ENCODE measurements at places on chromosomes 16 and 17. TPM values are rescaled to one million over a fixed set of nuclear protein-coding genes. Genes with fewer than 3 reads are reported as not detected.
A peak's percentile ranks its signal among the peaks of the same experiment; 100 is the strongest.

Gene SNF8
- total RNA-seq = 71.2 TPM

Gene ESRP2
- 24.5 TPM for total RNA-seq

Gene CSH2
- not detected for total RNA-seq

Gene C17orf67
- total RNA-seq = 2.6 TPM

Gene GAST
- total RNA-seq = not detected

Gene ZNF423
- 22.7 TPM for total RNA-seq

Gene C16orf92
- total RNA-seq = not detected

DNA sequence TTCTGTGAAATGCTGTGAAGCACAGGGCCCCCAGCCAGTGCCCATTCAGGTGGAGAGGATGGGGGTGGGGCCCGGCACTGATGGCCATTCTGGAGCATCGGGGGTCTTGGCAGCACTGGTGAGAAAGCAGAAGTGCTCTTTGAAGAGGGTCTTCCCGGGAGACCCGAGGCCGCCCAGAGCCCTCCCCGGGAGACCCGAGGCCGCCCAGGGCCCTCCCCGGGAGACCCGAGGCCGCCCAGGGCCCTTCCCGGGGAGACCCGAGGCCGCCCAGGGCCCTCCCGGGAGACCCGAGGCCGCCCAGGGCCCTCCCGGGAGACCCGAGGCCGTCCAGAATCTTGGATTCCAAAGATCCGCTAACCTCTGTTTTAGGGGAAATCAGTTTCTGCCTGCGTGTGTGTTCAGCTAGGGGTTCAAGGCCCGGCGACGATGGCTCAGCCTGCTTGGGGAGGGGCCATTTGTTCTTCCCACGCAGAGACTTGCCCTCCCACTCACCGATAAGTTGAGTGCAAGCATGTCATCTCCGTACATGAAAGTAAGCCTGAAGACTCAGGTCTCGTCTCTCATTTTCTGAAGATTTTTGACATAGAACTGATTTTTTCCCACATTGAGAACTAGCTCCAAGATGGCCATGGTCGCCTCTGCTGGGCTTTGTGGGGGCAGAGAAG is 35.2 kb upstream of the CAPN15 start:
- no peak for DNase-seq
- no peaks in the 10 kb centered on the region for H3K4me1 ChIP-seq
- no peaks in the 10 kb centered on the region for H3K36me3 ChIP-seq

GRCh38 chr17:49574323-49574781 is 1.3 kb upstream of the NXPH3 start:
- H3K4me3 ChIP-seq = no peak overlapping the region
- H3K36me3 ChIP-seq = no peaks in the 10 kb centered on the region
- peak overlapping the region; percentile 67 for H3K27ac ChIP-seq
- no peaks in the 10 kb centered on the region for H3K4me1 ChIP-seq
- no peaks in the 10 kb centered on the region for H3K27me3 ChIP-seq

GRCh38 chr17:78651554-78651953 is 74.4 kb upstream of the DNAH17 start:
- no peak overlapping the region for H3K4me3 ChIP-seq
- no peak overlapping the region for H3K27ac ChIP-seq
- no peaks in the 10 kb centered on the region for H3K4me1 ChIP-seq
- no peak for DNase-seq

DNA sequence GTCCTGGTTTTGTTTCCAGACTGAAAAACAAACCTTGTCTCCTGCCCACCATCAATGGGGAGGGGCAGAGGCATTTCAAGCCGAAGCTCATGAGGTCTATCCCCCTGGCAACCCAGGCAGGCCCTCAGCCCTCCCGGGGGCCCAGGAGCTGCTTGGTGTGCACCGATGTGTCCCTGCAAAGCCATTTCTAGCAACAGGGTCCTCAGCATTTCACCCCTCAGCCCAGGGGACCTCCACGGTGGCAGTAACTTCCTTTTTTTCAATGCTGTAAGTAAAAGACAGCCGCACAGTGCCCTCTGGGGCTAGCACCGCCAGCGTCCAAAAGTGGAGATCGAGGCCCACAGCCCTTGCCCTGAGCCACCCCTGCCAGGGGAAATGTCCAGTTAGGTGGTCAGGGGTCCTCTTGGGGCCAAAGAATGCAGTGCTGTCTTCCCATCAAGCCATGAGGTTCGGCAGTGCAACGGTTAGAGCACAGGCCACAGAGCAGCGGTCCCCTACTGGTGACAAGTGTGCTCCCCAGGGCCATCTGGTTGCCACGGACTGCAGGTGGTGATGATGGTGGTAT is 79.9 kb downstream of the LITAF start:
- H3K36me3 ChIP-seq = no peaks in the 10 kb centered on the region
- H3K27me3 ChIP-seq = no peaks in the 10 kb centered on the region
- H3K4me3 ChIP-seq = no peak overlapping the region
- peak overlapping the region; percentile 73 for H3K27ac ChIP-seq
- DNase-seq = no peak

GRCh38 chr17:81315129-81315884 is 20.2 kb upstream of the SLC38A10 start:
- no peak for DNase-seq
- no peak overlapping the region for H3K4me3 ChIP-seq
- H3K27ac ChIP-seq = no peak overlapping the region
- H3K36me3 ChIP-seq = no peaks in the 10 kb centered on the region
- H3K27me3 ChIP-seq = no peaks in the 10 kb centered on the region

DNA sequence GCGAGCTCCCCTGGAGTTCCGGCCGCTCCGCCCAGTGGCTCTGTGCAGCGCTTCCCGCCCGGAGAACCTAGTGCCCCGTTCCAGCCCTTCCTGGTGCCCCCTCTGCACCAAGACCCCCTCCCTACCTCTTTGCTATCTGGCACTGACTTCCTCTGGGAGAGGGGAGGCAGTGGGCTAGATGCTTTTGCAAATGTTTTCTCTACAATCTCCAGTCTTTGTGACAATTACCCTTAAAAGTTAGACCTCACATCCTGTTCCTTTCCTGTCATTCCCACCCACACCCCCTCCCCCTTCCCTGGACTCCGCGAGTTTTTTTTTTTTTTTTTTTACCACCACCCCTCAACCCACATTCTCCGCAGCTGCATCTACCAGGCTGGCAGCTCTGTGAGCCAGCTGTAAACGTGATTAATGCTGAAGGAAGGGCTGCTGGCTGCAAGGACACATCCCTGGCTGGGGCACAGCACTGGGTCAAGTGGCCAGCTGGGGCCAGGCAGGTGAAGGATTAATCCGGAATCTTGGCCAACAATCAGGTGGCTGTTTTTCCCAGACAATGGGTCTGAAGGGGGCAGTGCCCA is 101.5 kb downstream of the MGAT5B start:
- H3K27ac ChIP-seq = no peak overlapping the region
- H3K4me3 ChIP-seq = no peak overlapping the region
- H3K36me3 ChIP-seq = no peaks in the 10 kb centered on the region

GRCh38 chr16:4572715-4573114 is 16.6 kb downstream of the C16orf96 start:
- H3K4me3 ChIP-seq = no peak overlapping the region
- H3K27me3 ChIP-seq = no peaks in the 10 kb centered on the region
- no peaks in the 10 kb centered on the region for H3K4me1 ChIP-seq
- no peaks in the 10 kb centered on the region for H3K36me3 ChIP-seq
- DNase-seq = no peak

GRCh38 chr16:30121741-30122571 is 1.1 kb downstream of the MAPK3 start:
- peak overlapping the region; percentile 76 for H3K4me3 ChIP-seq
- H3K36me3 ChIP-seq = peaks cover 5% of the 10 kb centered on the region
- DNase-seq = no peak
- peak overlapping the region; percentile 89 for H3K27ac ChIP-seq

GRCh38 chr16:56513972-56514371 is 5.9 kb downstream of the BBS2 start:
- no peak overlapping the region for H3K27ac ChIP-seq
- no peaks in the 10 kb centered on the region for H3K4me1 ChIP-seq
- peaks cover 4% of the 10 kb centered on the region for H3K36me3 ChIP-seq
- H3K27me3 ChIP-seq = no peaks in the 10 kb centered on the region
- peak; percentile 66 for DNase-seq
- H3K4me3 ChIP-seq = no peak overlapping the region

DNA sequence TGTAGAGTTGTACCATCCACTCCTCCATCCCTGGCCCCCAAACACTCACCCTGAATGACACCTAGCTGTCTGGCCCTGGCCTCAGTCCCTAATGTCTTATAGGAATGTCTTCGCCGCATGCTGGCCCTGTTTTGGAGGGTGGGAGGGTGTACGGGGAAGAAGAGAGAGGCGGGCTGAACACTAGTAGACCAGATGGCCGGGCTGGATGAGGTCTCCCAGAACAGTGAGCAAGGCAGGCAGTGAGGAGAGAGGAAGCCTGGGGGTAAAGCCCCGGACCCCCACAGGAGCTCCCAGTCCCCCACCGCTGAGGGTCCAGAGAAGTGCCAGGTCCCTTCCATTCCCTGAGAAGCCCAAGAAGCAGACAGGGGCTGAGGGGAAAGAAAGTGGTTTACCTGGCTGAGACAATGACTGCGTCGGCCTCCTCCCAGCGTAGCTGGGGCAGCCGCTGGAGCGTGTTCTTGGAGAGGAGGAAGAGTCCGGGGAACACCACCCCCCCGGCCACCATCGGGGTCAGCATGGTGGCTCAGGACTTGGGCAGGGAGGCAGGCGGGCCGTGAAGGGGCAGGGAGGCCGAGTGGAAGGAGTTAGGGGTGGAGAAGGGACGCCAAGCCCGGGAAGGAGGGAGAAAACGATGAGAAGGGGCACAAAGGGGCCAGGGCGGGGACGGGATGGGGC is 923 bp downstream of the TLCD3B start:
- H3K36me3 ChIP-seq = no peaks in the 10 kb centered on the region
- no peak overlapping the region for H3K27ac ChIP-seq
- H3K27me3 ChIP-seq = peaks cover 13% of the 10 kb centered on the region

GRCh38 chr17:49872754-49873377 is 25.0 kb upstream of the TAC4 start:
- no peaks in the 10 kb centered on the region for H3K4me1 ChIP-seq
- no peak overlapping the region for H3K4me3 ChIP-seq
- no peaks in the 10 kb centered on the region for H3K27me3 ChIP-seq
- no peaks in the 10 kb centered on the region for H3K36me3 ChIP-seq

GRCh38 chr17:68004201-68004600 is 7.9 kb upstream of the C17orf58 start:
- H3K36me3 ChIP-seq = no peaks in the 10 kb centered on the region
- no peak overlapping the region for H3K4me3 ChIP-seq
- H3K27ac ChIP-seq = no peak overlapping the region
- H3K27me3 ChIP-seq = no peaks in the 10 kb centered on the region

DNA sequence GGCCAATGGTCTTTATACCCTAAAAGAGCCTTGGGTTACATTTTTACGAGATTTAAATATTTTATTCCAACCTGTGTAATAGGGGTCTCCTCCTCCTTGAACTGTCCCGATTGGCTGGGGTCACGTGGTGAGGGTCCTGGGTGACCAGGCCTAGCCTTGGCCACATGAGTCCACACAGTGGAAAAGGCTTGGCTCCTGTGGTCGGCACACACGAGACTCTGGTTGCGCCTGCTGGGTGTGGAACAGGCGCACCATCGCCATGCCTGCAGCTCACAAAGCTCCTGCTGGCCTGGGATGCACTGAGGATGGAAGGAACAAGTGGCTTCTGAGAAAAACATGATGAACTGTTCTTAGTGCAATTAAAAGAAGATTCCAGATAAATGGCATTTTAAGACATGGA is 103.9 kb upstream of the ZNF750 start:
- no peak overlapping the region for H3K4me3 ChIP-seq
- H3K27me3 ChIP-seq = no peaks in the 10 kb centered on the region
- DNase-seq = no peak
- H3K36me3 ChIP-seq = peaks cover 8% of the 10 kb centered on the region

DNA sequence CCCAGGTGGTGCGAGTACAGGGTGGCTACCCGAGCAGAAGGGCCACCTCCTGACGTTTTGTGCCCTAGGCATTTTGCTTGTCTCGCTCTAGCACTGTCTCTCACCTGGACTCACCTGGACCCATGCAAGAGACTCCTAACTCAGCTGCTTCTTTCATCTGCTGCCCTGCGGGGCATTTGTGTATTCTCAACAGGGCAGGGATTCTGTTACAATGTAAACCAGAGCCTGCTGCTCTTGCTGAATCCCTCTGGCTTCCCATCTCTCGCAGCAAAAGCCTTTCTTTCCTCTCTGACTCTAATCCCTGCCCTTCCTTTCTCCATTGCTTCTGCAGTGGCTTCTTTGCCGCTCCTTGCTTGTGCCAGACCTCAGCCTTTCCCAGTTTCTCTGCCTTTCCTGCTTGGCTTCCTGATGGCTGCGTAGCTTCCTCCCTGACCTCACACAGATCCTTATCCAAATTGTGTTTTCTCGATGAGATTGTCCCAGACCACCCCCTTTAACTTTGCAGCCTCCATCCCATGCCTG is 10.2 kb downstream of the ARSG start:
- no peak overlapping the region for H3K27ac ChIP-seq
- peaks cover 1% of the 10 kb centered on the region for H3K4me1 ChIP-seq
- no peaks in the 10 kb centered on the region for H3K27me3 ChIP-seq
- no peak overlapping the region for H3K4me3 ChIP-seq

DNA sequence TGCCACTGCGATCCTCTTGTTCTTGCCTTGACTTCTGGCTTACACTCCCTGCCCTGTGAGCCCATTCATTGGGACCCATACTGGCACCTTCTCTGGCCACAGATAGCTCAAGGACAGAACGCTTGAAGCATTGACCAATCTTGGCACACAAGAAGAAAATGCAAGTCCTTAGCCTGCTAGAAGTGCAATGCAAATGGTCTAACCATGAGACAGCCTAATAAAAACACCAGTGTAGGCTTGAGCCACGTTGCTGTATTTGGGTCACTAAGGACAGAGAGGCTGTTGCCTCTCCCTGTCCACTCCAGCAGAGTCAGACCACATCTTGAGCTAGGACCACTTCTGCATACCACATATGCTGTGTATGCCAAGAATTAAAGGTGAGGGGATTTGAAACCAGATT is 41.2 kb upstream of the HLF start:
- no peak for DNase-seq
- H3K27me3 ChIP-seq = no peaks in the 10 kb centered on the region
- no peaks in the 10 kb centered on the region for H3K4me1 ChIP-seq
- no peak overlapping the region for H3K27ac ChIP-seq
- H3K4me3 ChIP-seq = no peak overlapping the region
- no peaks in the 10 kb centered on the region for H3K36me3 ChIP-seq

GRCh38 chr16:57497121-57497520 is 10.8 kb upstream of the DOK4 start:
- no peaks in the 10 kb centered on the region for H3K27me3 ChIP-seq
- H3K4me3 ChIP-seq = no peak overlapping the region
- H3K27ac ChIP-seq = no peak overlapping the region
- no peaks in the 10 kb centered on the region for H3K4me1 ChIP-seq
- DNase-seq = no peak
- no peaks in the 10 kb centered on the region for H3K36me3 ChIP-seq

- H3K4me3 ChIP-seq = no peak overlapping the region
- H3K36me3 ChIP-seq = no peaks in the 10 kb centered on the region
- DNase-seq = no peak
- H3K4me1 ChIP-seq = no peaks in the 10 kb centered on the region
- H3K27ac ChIP-seq = no peak overlapping the region
- peaks cover 20% of the 10 kb centered on the region for H3K27me3 ChIP-seq
These were observed 23.1 kb upstream of the ITGAX start for GRCh38 chr16:31331807-31332301.

Data from prostate gland (tissue), 2 donors.